ENCODE measurements at places on chromosomes 3 and 15. TPM values are rescaled to one million over a fixed set of nuclear protein-coding genes. Genes with fewer than 3 reads are reported as not detected.

DNA sequence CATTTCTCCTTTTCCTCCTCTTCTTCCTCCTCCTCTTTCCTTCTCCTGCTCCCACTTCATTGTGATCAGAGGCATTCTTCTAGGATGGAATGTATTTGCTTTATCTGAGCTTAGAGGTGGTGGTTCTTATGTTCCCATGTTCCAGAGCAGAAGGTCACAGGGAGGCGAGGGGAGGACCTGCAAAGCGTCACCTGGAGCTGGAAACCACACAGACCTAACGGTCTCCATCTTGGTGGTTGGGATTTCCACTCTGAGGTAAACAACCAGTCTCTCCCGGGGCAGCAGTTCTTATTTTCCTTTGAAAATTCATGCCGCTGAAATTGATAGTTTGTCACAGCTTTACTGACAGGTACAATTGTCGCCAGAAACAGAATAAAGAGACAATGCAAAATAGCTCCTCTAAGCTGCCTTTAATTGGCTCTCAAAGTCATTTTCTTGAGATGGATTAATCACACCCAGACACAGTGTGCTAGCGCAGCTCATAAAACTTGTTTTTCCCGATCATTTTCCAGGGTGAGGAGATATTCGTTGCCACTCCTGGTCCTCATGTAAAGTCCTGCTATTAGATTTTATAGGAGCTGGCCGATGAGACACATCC, 16.9 kb upstream of the AGBL1 start:
- no peak for DNase-seq

- no peak for DNase-seq
These were observed 50.6 kb upstream of the AZI2 start for GRCh38 chr3:28399206-28399605.

GRCh38 chr15:100687582-100688141, 85.3 kb downstream of the ASB7 start:
- DNase-seq, result no peak

GOLGA8J gene
- not detected for polyA plus RNA-seq

GRCh38 chr3:62238003-62238402, 135.3 kb downstream of the FEZF2 start:
- peak; percentile 15 for DNase-seq

DNA sequence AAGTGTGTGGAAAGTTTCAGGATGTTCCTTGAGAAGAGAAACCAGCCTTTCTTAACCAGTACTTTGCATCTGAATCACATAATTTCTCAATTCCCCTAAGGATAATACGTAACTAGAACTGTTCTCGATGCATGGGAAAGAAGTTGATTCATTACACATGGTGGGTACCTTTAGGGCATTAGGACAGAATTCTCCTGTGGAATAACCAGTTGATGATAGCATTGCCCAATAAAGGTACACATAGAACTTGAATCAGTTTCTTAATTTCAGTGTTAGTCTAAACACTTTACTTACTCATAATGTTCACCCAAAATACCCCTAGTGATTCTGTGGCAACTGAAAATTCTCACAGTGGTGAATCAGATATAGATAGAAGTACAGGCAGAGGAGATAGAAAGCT, 1030.9 kb downstream of the ROBO1 start:
- DNase-seq, result peak; percentile 85

DNA sequence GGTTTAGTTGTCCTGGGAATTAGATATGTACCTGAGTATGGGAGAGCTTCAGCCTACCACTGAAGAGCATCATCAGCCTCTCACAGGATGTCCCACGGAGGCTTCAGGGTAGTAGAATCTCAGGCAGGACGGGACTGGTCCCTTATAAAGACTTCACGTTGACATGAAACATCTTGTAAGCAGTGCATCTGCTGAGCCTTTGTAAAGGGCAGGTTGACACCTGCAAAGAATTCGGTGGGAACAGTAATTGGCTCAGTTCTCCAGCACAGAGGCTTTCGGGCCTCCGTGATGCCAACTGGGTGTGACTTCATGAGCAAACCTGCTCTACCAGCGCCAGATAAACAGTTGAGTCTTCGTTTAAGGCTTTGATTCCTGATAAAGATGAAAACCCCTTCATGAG, 26.9 kb upstream of the AVEN start:
- DNase-seq, result no peak

SERPINI2 gene
- polyA plus RNA-seq, result not detected

MAGEL2 gene
- not detected for polyA plus RNA-seq

DNA sequence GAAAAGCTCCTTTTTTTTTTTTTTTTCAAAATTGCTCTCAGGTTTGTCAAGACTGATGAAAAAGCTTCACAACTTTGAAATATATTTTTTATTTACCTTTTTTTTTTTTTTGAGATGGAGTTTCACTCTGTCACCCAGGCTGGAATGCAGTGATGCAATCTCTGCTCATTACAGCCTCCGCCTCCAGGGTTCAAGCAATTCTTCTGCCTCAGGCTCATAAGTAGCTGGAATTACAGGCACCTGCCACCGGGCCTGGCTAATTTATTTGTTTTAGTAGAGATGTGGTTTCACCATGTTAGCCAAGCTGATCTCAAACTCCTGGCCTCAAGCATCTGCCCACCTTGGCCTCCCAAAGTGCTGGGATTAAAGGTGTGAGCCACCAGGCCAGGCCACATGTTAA, 1515.0 kb downstream of the OTOL1 start:
- DNase-seq, result no peak

CMC1 gene
- polyA plus RNA-seq, result 117 TPM

DNA sequence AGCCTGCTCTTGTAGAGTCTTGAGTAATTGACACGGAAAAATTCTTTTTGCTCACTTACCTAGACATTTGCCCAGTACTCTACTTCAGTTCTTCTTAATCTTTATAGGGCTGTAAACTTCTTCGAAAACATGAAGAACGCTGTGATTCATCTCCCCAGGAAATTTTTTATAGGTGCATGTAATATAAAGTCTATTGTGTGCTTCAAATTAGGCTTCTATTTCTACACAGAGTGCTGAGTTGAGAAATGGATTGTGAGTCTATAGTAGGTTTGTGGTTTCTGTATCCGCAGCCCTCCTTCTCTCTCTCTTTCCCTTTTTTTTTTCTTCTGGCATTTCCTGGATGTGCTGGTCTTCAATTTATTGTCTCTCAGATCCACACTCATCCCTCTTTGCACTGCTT, 183.3 kb upstream of the DCBLD2 start:
- DNase-seq, result no peak

LDHAL6B gene
- polyA plus RNA-seq, result 0.20 TPM

DNA sequence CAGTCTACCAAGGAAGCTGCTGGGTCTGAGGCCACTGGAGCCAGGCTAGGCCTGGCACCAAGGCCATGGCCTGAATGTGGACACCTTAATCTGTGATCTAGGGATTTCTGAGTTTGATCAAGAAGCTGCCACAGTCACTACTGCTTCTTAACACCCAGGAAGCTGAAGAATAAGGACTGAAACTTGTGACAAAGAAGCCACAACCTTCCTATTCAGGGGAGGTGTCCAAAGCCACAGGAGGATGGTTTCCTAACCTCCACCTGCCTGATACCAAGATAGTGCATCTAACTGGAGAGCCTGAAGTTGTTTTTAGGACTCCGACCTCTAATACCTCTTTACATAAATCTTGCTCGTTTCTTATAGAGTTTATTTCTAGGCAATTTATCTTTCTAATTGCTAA, 5.5 kb upstream of the ANO10 start:
- DNase-seq, result no peak

DNA sequence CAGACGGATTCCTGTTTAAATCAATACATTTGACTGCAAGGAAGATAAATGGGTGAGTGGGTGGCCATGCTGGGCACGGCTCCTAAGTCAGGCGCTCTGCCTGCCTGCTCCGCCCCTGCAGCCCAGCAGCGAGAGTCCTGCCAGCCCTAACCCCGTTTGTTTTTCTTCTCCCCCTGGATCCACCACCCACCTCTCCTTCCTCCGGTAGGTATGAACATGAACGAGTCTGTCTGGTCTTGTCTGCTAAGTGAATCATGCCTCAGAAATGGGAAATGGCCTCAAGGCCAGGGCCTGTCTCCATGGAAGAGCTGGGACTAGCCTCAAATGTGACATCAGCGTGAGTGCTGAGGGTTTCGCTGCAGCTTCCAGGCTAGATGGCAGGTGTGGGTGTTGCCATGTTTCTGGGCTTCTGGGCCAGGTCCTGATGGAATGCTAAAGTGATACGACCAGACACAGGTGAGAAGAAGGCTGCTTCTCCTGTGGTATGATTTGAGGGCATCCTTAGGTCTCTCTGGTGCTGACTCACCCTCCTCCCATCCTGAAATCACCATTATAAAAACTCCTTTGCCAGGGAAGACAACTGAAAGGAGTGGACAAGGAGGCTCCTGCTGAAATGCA, 5.6 kb upstream of the FEM1B start:
- DNase-seq, result no peak

- no peak for DNase-seq
These were observed 28.8 kb downstream of the EHHADH start for GRCh38 chr3:185225080-185225479.

DNA sequence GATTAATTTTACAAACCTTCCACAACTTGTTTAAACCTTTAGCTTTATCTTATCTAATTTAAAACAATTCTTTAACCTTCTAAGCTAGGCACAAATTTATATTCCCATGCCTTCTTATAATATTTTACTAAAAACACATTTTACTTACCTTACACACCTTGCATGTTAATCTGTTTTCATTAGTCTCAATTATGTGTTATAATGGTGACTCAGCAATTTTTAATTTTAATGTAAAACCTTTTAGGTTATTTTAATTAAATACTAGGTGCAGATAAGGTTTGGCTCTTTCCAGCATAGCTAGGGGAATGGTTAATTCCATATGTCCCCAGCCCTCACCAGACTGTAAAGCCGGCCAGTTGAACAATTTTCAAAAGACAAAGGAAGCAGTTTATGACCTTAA, 264.6 kb upstream of the SGO1 start:
- no peak for DNase-seq

IL20RB gene
- polyA plus RNA-seq, result 0.24 TPM

DNA sequence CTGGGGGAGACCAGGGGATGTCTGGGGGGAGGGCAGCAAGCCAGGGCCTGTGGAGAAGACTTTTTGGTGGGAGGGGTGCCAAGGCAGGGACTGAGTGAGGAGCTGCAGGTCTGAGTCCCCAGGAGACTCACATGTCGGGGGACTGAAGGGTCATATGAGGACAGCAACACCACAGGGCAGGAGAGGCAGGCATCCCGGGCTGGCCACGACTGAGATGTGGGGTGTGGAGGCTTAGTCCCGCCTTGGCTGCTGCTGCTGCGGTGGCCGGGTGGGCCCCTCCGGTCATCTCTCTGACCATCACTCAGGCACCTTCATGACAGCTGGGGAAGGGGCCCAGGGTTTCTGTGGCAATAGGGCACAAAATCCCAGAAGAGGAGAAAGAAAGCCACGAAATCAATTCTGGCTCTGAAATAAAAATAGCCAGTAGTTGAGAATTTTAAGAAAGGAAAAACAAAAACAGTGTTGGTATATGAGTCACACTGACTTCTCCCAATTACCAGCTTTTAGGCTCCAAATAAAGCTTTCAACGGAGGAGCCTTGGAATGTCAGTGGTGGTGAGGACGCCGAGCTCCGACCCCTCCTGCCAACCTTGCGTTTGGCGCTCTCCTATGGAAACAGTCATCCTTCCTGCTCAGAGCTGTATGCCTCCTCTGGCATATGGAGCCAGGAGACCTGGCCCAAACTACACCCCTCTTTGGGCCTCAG, 52.9 kb upstream of the ITGA11 start:
- no peak for DNase-seq

DNA sequence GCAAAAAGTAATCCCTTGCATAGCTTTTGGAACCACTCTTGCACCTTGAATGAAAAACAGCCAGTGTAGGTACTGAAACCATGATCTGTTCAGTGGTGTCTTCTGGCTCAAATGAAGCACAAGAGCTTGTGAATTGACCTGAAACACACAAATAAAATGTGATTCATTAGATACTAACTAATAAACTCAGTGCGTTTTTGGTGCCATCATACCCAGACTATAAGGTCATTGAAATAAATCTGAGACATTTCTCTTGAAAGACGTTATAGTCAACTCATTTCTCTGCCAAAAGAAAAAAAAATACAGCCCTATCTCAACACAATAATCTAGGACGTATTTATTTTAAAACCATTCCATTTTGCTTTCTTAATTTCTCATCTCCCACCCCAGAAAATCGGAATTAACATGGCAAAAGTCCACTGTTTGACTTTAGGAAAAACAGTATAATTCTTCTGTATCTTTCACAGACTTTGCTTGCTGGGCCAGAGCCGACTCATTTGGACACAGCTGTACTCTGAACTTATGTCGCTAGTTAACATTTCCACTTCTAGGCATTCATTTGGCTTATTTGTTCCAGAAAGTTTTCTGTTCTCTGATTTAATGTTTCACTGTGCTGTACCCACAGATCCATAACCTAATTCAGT, 284.9 kb upstream of the TBL1XR1 start:
- no peak for DNase-seq

TICRR gene
- polyA plus RNA-seq, result 8.0 TPM

STAB1 gene
- polyA plus RNA-seq, result not detected

GRCh38 chr3:30167541-30168011, 438.8 kb upstream of the TGFBR2 start:
- no peak for DNase-seq

PXYLP1 gene
- 0.48 TPM for polyA plus RNA-seq

- no peak for DNase-seq
These were observed 196.3 kb upstream of the PLSCR5 start for GRCh38 chr3:146801492-146801891.

GRCh38 chr3:149245738-149246451, 24.3 kb upstream of the CP start:
- peak; percentile 46 for DNase-seq

WNT5A gene
- polyA plus RNA-seq, result 0.20 TPM

DGKG gene
- 4.5 TPM for polyA plus RNA-seq

DNA sequence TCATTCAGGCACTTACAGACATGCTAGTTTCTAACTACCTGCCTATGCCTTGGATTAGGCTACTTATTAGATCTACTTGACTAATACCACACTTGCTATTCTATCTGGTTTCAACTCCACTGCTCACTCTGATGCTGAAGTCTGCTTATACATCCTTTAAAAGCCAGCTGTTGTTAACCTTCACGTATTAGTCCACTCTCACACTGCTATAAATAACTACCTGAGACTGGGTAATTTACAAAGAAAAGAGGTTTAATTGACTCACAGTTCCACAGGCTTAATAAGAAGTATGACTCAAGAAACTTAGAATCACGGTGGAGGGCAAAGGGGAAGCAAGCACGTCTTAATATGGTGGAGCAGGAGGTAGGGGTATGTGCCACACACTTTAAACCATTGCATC, 47.7 kb upstream of the ANKRD28 start:
- no peak for DNase-seq

C3orf85 gene
- not detected for polyA plus RNA-seq

DNA sequence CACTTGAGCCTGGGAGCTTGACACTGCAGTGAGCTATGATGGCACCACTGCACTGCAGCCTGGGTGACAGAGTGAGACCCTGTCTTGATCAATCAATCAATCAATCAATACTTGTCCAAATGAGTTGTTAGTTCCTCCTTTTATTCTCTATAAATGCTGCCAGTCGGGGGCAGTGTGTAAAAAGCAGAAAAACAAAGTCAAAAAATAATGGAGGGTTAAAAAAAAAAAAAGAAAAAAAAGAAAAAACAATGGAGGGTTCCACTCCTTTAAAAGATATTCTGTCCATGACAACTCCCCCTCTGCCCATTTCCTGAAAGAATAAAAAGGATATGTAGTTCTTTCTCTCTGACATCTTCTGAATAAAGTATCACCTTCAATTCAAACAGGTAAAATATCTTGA, 1068.6 kb downstream of the FHIT start:
- DNase-seq, result no peak

CCDC32 gene
- 60.8 TPM for polyA plus RNA-seq

- no peak for DNase-seq
These were observed 50.8 kb downstream of the ZNF148 start for GRCh38 chr3:125324341-125324740.
